ENCODE measurements at places on chromosomes 4 and X.
A peak's percentile ranks its signal among the peaks of the same experiment; 100 is the strongest.

DNA sequence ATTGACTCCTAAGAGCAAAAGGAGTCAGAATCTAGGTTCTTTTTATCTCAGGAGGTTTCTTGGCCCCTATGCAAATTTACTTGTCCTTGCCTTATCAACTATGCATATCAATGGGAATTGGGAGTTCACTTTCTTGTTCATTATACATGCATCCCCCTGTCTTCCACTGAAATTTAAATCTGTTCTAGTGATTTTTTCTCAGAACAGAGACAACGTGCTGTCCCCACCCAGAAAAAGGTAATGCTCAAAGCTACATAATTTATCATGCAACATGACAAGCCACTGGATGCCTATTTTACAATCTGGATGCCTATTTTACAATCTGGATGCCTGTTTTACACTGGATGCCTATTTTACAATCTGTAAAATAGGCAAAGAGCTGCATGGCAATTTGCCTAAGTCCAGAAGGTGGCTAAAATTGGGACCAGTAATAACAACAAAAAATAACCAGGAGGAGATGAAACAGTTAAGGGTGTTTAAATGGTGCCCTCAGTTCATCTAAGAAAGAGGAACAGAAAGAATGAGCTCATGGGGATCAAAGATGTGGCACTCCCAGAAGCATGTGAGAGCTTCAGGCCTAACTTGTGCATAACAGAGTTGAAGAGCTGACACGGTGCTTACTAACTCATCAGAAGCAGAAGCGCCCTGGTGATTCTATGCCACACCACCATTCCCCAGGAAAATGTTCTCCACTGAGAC is 537.8 kb upstream of the BOD1L1 start:
- DNase-seq, result no peak

DNA sequence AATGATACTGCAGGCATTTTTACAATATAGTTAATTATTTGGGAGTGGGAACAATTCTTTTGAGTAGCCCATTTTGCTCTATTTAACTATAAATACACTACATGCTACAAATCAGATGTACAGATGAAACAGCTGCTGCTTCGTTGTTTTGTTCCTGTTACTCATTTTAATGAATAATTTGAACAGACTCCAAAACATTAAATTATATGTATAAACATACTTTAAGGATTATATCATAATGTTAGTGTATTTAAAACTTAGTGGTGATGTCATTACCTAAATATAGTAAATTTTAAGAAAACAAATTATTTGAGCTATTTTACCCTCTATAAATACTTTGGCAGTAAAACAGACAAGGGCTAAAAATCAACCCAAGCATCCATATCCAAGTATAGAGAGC is 60.7 kb downstream of the GAB1 start:
- no peak for DNase-seq

DNA sequence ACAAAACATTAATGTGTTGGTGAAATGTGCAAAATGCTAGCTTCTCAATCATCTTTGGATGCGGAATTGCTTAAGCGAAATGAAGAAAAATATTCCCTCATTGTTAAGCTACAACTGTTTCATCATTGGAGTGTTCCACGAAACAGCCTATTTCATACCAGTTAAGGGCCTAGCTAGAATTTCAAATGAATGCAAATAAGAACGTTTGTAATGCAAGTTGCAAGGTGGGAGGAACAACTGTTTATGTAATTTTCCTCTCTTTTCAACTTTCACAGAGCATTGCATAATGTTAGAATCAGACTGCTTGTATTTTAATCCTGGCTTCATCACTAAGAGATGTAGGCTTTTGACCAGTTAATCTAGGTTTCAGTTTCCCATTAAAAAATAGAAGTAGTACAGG is 480.1 kb downstream of the IL1RAPL1 start:
- no peak for DNase-seq

- DNase-seq, result peak; percentile 94
Measured at GRCh38 chrX:129781134-129781672, 1.5 kb downstream of the SASH3 start.

- no peak for DNase-seq
Measured at GRCh38 chrX:148416931-148417330, 83.5 kb upstream of the AFF2 start.

GRCh38 chr4:10015140-10015753 is 6.0 kb downstream of the SLC2A9 start:
- no peak for DNase-seq

GRCh38 chr4:113824396-113824795 is 62.9 kb upstream of the CAMK2D start:
- DNase-seq, result no peak

GRCh38 chrX:133749370-133749769 is 236.0 kb downstream of the GPC3 start:
- no peak for DNase-seq

GRCh38 chr4:140219567-140219966 is 65.6 kb upstream of the MAML3 start:
- DNase-seq, result no peak

DNA sequence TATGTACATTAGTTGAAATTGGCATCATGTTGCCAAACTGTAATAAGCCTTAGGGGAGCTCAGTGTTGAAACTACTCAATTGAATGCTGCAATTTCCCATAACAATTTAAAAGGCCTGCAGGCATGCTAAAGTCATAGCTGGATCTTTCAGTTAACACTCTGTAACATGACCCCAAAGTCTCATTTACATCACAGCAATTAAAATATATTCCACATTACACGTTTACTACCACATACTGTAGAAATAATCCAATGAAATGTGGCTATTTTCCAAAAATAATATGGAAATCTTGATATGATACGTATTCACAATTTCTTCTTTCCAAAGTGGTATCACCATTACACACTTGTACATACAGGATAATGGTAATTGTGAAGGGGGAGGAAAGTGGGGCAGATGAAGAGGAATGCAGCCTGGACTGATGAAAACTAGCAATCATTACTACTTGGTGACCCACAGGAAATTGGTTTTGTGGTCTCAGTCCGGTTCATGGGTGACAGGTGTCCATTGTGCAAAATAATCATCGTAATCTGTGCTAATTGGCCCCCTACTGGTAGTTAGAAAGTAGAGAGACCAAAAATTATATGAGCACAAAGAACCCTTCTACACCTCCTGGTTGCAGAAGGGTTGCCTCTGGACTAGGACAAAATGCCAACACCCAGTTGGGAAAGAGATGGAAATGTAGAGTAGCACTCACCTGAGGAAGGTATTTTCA is 63.7 kb downstream of the TENM3 start:
- no peak for DNase-seq

DNA sequence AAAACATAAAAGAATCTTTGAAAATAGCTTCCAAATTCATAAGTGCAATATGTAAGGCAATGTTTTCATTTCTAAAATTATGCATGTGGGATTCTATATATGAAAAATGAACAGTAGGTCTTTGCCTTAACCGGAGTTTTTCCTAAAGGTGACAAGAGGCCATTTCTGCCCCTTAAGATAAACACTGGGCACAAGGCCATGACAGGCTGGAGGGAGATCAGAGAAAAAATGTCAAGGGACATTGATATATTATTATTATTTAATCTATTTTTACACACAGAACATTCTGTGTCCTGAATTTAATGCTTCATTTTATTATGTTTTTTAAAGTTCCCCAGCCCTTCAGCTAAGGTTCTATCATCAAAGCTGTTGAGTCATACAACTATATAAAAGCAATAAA is 118.8 kb downstream of the CHM start:
- DNase-seq, result no peak

GRCh38 chr4:33302321-33302720 is 2582.2 kb downstream of the PCDH7 start:
- no peak for DNase-seq

DNA sequence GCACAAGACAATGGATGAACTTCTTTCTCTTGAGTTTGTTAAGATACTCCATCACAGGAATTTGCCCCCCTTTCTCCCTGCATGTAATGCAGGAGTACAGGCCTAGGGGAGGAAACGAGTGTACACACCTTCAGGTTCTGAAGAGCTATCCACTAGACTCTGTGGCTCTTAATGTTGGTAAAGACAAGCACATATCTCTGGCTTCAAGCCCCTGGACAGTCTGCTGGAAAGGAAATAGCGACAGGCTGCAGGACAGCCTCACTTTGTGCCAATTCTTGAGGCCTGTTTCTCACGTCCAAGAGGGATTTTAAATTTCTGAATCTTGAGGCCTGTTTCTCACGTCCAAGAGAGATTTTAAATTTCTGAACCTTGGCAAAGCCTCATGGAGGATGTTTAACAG is 87.1 kb downstream of the RLIM start:
- DNase-seq, result no peak

DNA sequence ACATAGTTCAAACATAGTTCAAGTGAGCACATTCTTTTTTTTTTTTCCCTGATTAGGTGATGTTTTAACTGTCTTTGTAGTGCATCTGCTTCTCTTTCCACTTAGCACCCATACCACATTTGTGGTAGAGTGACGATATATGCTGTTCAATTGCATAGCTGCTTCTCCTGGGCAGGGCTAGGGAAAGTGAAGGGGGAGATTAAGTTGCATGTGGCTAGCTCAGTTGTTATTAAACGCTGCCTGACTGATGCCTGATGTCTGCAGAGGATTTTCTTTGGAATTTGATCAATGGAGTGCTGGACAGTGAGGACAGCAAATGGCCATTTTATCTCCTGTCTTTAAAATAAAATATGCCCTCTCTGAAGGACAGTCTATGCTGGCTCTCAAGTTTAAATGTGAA is 63.7 kb downstream of the ANK2 start:
- no peak for DNase-seq

- no peak for DNase-seq
Measured at GRCh38 chr4:56372774-56373173, 14.5 kb downstream of the AASDH start.

DNA sequence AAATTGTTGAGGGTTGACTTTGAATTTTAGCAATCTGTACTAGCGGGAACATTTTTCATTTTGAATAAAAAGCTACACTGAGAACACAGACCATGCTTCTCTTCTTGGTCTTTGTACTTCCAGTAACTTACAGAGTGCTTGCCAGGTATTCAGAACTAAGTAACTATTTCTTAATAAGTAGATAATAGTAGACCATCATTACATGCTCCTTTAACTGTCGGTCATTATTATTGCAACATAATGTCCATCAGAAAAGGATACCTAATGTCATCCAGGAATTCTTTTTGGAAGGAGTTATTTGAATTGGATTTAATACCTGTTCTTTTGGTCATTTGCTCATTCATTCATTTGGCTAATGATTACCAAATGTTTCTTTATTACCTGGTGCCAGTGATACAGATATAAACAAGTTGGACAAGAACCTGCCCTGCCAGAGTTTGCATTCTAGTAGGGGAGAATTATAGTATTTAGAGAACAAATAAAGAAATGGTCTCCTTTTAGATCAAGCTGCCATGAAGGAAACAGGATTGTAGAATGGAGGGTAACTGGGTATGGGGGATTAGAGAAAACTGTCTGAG is 32.7 kb downstream of the CWH43 start:
- DNase-seq, result no peak

GRCh38 chr4:162582180-162582579 is 418.4 kb upstream of the FSTL5 start:
- no peak for DNase-seq

DNA sequence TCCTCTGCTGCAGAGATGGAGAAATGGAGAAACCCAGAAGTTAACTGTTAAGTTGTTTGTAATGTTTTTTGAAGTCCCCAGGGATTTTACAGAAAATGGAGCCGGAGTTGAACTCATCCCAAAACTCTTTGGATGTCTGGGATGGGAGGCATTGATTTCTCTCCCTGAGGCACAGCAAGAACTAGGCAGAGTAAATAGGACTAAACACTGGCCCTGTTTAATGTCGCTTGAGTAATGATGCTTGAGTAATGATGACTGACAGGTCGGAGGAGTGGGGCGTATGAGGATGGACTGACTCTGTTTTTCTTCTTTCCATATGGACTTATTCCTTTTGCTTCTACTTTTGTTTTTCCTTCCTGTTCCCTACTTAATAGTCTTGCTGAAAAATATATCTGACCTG is 69.9 kb downstream of the ARHGAP10 start:
- no peak for DNase-seq

- no peak for DNase-seq
Measured at GRCh38 chrX:109716431-109717028, 16.5 kb downstream of the ACSL4 start.

DNA sequence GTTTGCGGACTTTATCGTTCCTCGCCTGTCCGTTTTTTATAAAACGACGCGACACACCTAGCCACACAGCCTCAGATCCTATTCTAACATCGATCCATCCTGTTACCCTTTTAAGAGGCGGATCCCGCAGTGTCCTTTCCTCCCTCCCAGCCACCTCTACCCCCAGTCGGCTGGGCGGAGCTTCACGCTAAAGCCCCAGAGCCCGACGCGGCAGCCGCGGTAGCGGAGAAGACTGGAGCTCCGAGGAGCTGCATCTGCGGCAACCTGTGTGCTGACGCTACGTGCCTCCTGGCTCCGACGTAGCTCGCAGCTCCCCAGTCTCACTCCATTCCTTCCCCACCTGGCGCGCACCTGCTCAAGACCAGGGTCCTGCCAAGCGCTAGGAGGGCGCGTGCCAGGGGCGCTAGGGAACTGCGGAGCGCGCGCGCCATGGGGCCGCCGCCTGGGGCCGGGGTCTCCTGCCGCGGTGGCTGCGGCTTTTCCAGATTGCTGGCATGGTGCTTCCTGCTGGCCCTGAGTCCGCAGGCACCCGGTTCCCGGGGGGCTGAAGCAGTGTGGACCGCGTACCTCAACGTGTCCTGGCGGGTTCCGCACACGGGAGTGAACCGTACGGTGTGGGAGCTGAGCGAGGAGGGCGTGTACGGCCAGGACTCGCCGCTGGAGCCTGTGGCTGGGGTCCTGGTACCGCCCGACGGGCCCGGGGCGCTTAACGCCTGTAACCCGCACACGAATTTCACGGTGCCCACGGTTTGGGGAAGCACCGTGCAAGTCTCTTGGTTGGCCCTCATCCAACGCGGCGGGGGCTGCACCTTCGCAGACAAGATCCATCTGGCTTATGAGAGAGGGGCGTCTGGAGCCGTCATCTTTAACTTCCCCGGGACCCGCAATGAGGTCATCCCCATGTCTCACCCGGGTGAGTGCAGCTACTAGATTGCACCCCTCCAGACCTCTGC is at the start of gene RNF128:
Gene RNF128 (plus strand): TSS at position 217 of the 953 bp plus-strand sequence. CDS start 213 bp downstream, at position 430.
- no peak for DNase-seq

- no peak for DNase-seq
Measured at GRCh38 chrX:40845331-40845911, 110.1 kb upstream of the MED14 start.

GRCh38 chrX:152640034-152640818 is 2.5 kb downstream of the GABRQ start:
- no peak for DNase-seq

- no peak for DNase-seq
Measured at GRCh38 chr4:7642741-7643458, 208.2 kb upstream of the PSAPL1 start.

- no peak for DNase-seq
Measured at GRCh38 chr4:8215001-8215427, 15.9 kb downstream of the SH3TC1 start.

- no peak for DNase-seq
Measured at GRCh38 chr4:104591510-104591911, 96.8 kb upstream of the CXXC4 start.

Measured in CD8-positive, alpha-beta memory T cell (primary cell).